NK-92 treated with Interleukin-12 subunit alpha and Interleukin-12 subunit beta, amount 100 ng/mL, for 24 hours (cell line): ENCODE measurements at places on chromosomes 2 and 18.

DNA sequence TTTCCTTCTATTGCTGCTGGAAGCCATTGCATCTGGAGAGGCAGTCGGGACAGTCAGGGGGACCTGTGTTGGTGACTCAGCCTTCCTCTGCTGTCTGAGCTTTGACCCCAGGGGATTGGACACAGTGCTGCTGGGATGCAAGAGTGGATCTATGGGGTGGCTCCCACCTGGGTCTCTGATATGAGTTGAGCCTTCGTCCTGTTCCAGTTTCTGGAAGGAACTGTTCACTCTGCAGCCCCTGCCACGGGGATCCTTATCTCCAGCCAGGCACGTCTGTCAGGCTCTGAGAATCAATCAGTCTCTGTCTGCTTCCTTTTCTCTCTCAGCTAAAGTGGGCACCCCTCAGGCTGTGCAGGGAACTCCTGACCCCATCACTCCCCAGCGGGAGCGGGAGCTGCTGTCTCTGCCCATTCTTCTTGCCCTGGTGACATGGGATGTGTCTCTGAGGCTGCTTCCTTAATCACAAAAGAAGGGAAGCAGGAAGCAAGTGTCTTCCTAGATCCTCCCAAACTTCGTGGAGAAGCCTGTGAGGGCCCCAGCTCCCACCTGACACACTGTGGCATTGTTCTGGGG lies 51.7 kb downstream of the ARHGAP28 start:
- no peak for DNase-seq

GRCh38 chr2:47519604-47520301 lies 116.8 kb downstream of the MSH2 start:
- DNase-seq = no peak

GRCh38 chr2:113351375-113352355 lies 72.9 kb upstream of the PAX8 start:
- DNase-seq = no peak

DNA sequence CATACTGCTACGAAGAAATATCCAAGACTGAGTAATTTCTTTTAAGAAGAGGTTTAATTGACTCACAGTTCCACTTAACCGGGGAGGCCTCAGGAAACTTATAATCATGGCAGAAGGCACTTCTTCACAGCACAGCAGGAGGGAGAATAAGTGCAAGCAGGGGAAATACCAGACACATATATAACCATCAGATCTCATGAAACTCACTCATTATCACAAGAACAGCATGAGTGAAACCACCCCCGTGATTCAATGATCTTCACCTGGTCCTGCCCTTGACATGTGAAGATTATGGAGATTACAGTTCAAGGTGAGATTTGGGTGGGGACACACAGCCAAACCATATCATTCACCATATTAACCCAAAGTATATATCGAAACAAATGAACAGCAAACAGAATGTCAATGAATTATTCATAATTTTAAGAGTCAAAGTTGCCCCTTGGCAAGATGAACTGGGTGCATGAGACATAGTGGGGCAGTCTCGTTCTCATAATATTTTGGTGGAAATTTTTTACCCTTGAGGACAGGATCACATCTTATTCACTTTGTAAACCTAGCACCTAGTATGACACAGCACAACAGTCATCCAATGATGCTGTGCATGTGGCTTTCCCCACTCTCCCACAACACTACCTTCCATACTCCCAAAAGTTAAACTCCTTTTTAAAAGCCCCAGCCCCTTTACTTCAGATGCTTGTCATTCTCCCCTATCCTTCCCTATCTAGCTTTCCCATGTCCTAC lies 425.3 kb downstream of the ZEB2 start:
- no peak for DNase-seq

- no peak for DNase-seq
Observed at GRCh38 chr2:8889978-8890377, 52.6 kb upstream of the KIDINS220 start.

DNA sequence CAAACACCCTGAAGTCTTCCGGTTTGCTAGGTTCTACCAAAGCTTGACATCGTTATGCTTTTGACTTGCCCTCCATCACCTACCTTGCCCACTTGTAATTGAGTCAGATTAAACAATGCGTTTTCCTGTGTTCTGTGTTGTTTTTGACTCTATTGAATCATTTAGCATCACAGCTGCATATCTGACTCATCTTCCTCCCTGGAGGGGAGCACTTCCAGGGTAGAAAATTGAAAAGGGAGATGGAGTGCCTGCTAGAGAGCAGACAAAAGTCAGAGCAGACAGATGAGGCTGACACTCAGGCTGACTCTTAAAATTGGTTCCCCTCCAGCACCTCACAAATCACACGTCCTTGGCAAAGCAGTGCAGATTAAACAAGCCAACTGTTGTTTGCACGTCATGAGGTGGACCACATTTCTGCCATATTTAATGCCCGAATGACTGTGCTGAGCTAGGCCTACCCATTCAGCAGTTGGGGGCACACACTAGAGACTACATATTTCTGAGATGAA lies 2.2 kb downstream of the MPP4 start:
- no peak for DNase-seq

DNA sequence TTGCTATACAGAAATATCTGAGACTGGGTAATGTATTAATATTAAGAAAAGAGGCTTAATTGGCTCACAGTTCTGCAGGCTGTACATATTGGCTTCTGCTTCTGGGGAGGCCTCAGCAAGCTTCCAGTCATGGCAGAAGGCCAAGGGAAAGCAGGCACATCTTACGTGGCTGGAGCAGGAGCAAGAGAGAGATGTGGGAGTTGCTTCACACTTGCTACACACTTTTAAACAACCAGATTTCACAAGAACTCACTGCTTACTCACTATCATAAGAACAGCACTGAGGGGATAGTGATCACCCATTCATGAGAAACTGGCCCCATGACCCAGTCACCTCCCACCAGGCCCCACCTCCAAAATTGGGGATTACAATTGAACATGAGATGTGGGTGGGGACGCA lies 50.6 kb downstream of the MAPRE2 start:
- no peak for DNase-seq

DNA sequence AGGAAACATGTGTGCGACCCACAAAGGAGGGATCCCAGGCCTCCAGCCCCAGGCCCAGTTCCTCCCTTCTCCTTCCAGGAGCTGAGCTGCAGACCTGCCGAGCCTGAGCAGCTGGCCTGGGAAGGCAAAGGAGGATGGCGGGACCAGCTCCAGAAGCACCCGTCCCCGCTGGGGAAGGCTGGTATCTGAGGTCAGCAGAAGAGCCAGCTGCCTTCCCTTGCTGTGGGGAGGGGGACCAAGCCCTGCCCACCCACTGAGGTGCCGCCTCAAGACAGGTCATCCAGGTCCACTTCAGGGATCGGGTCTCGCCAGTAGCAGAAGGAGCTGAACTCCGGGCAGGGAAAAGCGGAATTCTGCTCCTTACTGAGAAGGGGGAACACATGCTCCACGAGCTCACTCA lies 73.2 kb downstream of the EMILIN2 start:
- DNase-seq = no peak

GRCh38 chr2:72572501-72572900 lies 253.3 kb downstream of the EXOC6B start:
- DNase-seq = no peak

- DNase-seq = no peak
Observed at GRCh38 chr2:42230891-42231290, 61.7 kb downstream of the EML4 start.

- DNase-seq = no peak
Observed at GRCh38 chr2:4725618-4726017, 966.6 kb upstream of the SOX11 start.

- DNase-seq = no peak
Observed at GRCh38 chr2:43604674-43605073, 8.8 kb upstream of the THADA start.

GRCh38 chr2:119276864-119277263 lies 53.2 kb downstream of the STEAP3 start:
- DNase-seq = no peak

- no peak for DNase-seq
Observed at GRCh38 chr2:239760596-239760995, 264.5 kb downstream of the NDUFA10 start.

DNA sequence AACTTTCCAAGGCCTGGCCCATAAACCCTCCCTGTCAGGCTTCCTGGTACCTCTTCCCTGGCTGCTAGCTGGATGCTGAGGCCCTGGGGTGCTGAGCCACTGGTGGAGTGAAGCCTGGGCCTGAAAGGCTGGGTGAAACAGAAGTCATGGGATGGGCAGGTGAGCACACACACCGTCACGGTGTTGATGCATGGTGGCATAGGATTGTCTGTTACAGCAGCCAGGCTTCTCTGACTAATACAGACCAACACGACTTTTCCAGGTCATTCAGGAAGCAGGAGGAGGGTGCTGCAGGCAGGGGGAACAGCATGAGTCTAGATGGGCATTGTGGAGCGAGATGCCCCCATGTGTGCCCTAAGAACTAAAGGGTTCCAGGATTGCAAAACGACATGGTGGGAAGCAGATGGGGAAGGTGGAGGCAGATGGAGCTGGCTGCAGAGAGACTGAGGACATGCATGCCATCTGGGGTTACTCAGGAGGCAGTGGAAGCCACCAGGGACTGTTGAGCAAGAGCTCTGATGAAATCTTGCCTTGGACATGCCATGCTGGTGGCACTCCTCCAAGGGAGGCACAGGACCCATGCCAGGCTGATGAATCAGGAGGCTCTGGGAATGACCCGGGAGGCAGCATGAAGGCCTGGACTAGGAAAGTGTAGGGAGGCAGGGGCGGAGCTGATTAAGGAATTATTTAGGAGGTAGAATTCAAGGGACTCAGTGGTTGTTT lies 480.9 kb downstream of the TSN start:
- DNase-seq = no peak

- DNase-seq = no peak
Observed at GRCh38 chr2:84748341-84748740, 132.5 kb downstream of the TRABD2A start.

DNA sequence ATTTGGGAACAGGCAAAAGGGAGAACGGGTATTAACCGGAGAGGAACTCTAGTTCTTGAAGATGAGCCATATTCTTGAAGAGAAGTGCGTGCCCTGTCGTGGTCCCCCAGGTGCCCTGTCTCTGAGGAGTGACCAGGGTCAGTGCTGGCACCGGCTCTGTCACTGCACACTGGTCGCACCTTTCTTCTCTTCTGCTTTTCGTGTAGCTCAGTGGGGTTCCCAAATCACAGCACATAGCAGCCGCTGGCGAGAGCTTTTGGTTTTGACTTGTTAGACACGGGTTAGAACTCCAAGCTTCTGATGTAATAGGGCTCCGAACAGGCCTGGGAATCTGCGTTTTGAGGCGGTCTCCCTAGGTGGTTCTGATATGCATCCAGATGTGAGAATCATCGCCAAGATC lies 18.4 kb upstream of the LRRTM1 start:
- no peak for DNase-seq

DNA sequence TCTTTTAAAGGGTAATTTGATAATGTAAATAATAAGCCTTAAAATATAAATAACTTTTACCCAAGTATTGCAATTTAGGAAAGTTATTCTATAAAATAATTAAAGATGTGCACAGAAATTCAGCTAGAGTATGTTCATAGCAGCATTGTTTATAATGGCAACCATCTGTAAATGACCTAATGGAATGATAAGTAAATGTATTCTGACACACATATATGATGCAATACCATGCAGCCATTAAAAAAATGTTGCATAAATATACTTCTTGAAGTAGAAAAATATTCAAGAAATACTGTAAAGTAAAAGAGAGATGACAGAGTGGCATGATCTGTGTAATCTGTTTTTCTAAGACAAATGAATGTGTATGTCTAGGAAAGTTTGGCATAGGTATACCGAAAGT lies 545.7 kb downstream of the ZEB2 start:
- DNase-seq = no peak

DNA sequence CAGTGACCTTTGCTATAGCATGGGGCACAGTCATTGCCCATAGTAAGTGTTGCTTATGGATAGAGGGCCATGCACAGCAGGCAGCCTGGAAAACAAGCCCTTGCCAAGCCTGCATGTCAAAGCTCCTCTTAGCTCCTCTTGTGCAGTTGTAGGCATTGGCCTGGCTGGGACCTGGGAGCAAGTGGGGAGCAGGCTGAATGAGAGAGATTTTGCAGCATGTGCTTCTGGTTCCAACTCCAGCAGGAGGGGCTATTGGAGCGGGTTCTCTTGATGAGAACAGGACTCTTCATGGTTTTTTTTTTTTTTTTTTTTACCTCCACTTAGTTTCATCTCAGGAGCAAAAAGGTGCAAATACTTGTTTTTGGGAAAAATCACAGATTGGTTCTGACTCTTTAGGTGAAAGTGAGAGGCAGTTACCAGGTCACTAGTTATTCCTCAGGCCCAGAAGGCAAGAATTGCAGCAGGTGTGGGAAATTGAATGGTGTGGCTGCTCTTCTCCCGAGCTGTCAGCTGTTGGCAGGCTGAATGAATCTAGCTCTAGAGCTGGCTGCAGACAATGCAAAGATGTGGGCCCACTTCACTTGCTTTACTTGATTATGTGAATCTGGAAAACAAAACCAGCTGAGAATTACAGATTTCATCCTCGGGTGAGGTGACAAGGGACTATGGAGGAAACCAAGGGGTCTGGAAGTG lies 95.9 kb downstream of the MAP4K4 start:
- DNase-seq = no peak

DNA sequence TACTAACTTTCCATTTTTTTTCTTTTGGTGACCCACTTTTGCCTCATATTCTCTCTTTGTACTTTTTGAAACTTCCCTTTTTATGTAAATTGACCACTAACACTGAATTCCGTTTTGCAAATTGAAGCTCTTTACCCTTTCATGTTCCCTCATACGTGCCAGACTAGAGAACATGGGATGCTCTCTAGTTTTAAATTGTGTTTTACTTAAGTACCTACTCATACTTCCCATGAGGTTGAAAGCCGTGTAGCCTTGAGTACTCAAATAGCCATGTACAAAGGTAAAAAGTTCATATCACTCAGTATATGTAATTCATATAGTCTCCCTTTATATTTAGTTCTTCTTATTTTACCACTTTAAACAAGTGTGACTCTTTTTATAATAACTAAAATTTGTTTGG lies 119.7 kb downstream of the PIK3C3 start:
- DNase-seq = no peak

GRCh38 chr2:173184031-173185004 lies 108.7 kb downstream of the MAP3K20 start:
- no peak for DNase-seq
